Left hindlimb (tissue), 1 donor: ENCODE measurements at places on chromosomes 11 and 22.

- DNase-seq = no peak
Observed at GRCh38 chr11:79304599-79305212, 136.1 kb downstream of the TENM4 start.

DNA sequence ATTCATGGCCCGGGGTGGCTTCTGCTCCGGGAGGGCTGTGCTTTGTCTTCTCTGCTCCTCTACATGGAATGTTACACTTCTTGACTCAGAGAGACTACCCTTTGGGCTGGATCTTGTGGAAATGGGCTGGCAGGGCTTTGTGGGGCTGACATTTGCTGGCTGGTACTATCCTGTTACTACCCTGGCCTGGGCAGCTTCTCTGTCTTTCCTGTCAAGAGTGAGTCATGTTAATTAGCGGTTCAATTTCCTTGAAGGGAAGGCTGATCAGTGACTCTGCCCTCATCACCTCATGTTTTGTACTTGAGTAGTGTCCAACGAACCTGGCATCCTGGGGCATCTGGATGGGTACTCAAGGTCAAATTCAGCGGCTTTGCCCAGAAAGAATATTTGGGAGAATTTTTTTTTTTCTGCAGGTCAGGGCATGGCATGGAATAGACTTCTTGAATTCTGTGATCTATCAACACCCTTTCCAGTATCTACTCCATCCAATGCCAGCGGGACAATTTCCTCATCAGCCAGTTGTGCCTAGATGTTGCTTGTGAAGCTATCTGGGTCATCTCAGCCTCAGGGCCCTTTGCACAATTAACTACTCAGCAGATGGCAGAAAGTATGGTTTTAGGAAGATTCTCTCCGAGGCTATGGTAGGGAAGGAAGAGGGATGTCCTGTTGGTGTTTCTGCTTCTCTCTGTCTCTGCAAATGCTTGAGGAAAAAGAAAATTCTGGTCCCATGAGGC, 140.5 kb upstream of the PLET1 start:
- DNase-seq = no peak

GRCh38 chr11:44658506-44658850, 68.3 kb upstream of the TSPAN18 start:
- DNase-seq = no peak

DNA sequence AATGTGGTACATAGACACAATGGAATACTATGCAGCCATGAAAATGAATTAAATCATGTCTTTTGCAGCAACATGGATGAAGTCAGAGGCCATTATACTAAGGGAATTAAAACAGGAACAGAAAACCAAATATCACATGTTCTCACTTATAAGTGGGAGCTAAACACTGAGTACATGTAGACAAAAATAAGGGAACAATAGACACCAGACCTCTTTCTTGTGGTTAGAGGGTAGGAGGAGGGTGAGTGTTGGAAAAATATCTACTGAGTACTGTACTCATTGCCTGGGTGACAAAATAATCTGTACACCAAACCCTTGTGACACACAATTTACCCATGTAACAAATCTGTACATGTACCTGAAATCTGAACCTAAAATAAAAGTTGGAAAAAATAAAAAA, 59.1 kb upstream of the ANO5 start:
- no peak for DNase-seq

DNA sequence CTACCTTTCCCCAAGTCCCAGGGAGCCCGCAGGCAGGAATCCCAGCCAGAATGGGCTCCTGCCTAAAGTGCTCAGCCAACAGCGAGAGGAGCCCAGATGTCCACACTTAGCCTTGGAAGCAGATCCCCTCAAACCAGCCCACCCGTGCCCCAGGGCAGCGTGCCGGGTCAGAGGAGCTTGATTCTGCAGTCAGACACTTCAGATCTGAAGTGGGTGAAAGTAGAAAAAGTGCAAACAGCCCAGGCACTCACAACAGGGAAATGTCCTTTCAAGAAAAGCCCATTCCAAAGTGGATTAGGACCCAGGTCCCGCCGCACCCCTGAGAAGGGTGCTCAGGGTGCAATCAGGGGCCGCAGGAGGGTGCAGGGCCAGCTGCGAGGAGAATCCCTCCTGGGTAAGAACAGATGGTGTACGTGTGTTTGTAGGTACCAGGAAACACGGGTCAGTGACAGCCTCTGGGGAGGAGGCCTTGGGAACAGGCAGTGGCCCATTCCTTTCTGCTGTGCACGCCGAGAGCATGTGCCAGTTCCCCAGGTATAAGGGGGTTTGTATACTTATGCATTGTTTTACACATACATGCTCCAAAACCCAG, 17.7 kb downstream of the ELFN2 start:
- no peak for DNase-seq

DNA sequence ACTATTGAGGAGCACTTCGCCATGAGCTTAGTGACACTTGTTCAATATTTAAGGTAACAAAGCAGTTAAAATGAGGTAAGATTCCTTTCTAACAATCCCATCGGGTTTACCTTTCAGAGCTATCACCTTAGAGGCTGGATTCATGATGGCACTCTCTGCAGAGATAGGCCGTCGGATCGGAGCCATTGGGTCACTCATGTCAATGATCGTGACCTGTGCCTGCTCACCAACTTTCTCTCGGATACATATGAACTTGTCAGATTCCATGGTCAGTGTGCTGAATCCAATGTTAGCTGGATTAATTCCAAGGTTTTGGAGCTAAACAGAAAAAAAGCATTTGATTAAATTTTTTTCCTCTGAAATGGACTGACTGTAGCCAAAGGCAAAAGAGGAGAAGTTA, 16.0 kb downstream of the CLTCL1 start:
- DNase-seq = no peak

DNA sequence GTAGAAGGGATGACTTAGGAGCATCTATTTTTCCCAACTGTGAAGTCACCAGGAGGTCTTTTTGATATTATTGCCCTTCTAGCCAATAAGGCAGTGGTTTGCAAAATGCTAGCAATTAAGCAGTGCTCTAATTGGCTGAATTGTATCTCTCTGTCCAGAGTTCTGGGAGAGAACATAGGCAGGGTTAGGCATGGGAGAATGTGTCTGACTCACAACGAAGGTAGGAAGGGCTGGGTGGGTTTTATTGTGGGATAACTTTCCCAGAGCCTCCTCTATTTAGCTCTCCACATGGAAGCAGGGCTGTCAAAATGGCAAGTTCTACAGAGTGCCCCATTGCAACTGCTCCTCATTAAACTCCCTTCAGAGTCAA, 415.9 kb upstream of the CADM1 start:
- no peak for DNase-seq

GRCh38 chr11:15918212-15918611, 438.1 kb downstream of the SOX6 start:
- DNase-seq = no peak

DNA sequence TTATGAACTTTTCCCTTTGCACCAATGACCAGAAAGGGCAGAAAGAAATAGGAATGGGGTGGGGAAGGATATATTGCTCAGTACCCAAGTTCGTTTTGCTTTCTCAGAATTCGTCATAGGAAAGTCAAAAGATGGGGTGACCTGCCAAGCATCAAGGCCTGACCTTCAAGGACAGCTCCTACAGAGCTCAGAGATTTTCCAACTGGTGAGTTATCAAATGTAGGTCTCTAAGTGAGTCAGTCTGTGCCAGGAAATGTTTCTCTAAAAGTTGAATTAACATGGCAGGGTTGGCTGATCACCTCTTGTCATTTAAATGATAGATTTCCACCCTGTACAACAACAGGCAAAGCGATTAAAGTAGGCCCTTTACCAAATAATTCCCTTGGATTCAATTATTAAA, 307.2 kb downstream of the CADM1 start:
- DNase-seq = no peak

- no peak for DNase-seq
Observed at GRCh38 chr11:82270870-82271269, 462.8 kb downstream of the FAM181B start.

DNA sequence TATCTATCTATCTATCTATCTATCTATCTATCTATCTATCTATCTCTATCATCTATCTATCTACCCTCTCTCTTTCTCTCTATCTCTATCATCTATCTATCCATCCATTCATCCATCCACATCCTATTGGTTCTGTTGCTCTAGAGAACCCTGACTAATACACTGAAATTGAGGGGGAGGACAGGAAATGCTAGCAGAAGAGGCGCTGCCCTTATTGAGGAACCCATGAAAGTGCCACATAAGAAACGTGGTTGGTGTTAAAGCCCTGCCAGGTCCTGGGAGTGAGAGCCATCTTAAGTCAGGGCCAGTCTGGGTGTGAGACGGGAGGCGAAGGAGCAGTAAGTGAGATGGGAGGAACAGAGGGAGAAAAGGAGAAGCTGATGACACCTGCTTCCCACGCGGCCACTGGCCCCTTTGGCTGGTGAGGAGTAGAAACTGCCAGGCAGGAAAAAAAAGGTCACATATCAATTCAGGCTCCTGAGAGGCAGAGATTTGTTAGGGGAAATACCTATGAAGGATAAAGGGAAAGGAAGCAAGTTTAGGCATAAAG, 87.9 kb upstream of the PLET1 start:
- DNase-seq = no peak

GRCh38 chr11:118790357-118791110, 430 bp downstream of the DDX6 start:
- peak; percentile 84 for DNase-seq

DNA sequence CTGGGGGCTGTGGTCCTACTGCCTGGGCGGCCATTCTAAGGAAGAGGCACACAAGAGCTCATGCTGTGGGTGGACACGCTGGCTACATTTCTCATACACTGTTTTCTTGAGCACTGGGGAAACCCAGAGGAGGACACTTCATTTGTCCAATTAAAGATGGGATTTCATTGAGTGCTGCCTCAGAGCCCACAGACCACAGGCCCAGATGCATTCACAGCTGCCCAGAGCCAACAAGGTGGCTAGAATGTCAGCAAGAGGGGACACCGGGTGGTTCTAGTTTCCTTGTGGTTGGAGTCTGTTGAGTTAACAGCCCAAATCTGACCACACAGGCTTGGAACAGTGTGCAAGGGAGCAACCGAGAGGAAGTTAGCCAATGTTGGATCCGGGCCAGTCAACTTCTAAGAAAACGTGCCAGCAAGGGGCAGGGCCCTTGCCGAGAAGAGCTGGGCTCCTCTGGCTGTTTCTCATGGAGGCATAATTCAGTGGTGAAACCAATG, 35.0 kb upstream of the SORL1 start:
- peak; percentile 92 for DNase-seq

GRCh38 chr11:114052160-114052559, 7.4 kb upstream of the ZBTB16 start:
- no peak for DNase-seq

DNA sequence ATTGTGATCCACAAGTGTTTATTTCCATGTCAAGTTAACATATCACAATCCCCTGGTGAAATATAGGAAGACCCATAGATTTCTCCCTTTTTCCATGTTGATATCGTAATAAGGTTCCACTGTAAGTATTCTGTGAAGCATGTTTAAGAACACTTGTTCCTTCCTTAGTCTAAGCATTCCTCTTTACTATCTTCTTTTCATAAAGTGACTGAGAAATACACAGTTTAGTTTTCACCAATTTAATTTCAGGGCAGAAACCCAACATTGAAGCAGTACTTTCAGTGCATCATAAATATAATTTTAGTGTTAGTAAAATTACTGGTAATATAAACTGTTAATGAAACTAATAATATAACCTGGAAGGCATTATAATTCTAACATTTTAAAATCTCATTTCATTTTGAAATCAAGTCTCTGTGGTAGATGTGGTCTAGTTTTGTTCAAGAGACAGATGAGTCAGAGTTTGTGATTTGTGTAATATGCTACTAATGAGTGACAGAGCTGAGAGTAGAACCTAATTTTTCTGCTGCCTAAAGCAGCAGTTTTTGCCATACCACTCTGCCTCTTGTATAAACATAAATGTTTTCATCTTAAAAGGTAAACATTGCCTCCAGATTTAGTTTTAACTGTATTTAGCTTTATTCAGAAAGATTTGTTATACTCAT, 79.4 kb downstream of the ATM start:
- no peak for DNase-seq

DNA sequence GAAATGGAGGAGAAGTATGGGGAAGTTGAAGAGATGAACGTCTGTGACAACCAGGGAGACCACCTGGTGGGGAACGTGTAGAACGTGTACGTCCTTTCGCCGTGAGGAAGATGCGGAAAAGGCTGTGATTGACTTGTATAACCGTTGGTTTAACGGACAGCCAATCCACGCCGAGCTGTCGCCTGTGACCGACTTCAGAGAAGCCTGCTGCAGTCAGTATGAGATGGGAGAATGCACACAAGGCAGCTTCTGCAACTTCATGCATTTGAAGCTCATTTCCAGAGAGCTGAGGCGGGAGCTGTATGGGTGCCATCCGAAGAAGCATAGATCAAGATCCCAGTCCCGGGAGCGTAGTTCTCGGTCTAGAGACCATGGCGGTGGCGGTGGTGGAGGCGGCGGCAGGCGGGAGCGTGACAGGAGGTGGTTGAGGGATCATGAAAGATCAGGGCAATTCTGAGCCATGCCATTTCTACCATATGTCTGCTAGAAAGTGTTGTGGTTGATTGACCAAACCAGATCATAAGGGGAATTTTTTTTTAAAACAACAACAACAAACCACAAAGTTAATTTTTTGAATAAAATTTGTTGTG, 36.8 kb upstream of the PHOX2A start:
- no peak for DNase-seq

DNA sequence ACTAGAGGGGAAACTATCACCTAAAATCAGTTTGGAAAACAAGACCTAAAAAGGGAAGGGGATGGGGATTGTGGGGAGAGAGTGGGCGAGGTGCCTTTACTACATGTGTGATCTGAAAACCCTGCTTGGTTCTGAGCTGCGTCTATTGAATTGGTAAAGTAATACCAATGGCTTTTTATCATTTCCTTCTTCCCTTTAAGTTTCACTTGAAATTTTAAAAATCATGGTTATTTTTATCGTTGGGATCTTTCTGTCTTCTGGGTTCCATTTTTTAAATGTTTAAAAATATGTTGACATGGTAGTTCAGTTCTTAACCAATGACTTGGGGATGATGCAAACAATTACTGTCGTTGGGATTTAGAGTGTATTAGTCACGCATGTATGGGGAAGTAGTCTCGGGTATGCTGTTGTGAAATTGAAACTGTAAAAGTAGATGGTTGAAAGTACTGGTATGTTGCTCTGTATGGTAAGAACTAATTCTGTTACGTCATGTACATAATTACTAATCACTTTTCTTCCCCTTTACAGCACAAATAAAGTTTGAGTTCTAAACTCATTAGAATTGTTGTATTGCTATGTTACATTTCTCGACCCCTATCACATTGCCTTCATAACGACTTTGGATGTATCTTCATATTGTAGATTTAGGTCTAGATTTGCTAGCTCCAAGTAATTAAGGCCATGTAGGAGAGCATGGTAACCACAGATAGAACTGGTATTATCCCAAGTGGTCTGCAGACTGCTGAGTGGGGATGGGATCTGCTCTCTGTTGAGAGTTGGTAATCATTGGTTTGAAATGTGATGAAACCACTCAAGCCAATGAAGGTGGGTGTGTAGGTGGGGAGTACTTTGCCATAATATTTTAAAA, 3.6 kb downstream of the NEAT1 start:
- DNase-seq = no peak

DNA sequence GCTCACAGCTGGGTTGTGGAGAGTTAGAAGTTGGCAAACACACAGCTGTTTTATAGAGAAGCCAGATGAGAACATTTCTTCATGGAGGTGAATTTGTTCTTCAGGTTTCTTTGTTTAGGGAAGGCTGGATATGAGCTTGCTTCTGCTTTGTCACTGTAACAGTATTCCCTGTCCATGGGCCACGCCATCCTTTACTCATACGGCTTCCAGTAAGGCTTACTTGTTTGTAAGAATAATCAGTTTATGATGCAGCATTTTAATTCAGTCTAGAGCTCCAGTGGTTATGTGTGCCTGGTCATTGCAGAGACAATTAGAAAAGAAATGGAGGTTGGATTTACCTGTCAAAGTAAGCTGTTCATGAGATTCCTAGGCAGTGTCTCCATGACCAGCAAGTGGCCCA, 131.8 kb downstream of the TRIM44 start:
- no peak for DNase-seq
